NCI-H2171 (cell line): ENCODE measurements at places on chromosomes 7 and 10.
A peak's percentile ranks its signal among the peaks of the same experiment; 100 is the strongest.

DNA sequence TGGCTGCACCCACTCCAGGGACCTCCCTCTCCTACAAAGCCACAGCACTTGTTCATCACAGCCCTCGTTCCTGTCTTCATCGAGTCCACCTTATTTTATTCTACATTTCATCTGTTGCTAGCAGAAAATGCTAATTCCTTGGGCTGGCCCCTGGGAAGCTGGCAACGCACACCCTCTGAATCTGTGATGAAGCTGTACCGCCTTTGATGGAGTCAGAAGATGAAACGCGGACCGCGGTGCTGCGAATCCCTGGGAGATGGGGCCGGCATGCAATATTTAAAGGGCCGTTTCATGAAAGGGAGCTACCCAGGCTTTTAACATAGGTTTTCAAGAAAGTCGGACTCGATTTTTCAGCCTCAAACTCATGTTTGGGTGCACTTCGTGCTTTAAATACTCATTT, 88.5 kb downstream of the NPTX2 start:
- no peak for DNase-seq

DNA sequence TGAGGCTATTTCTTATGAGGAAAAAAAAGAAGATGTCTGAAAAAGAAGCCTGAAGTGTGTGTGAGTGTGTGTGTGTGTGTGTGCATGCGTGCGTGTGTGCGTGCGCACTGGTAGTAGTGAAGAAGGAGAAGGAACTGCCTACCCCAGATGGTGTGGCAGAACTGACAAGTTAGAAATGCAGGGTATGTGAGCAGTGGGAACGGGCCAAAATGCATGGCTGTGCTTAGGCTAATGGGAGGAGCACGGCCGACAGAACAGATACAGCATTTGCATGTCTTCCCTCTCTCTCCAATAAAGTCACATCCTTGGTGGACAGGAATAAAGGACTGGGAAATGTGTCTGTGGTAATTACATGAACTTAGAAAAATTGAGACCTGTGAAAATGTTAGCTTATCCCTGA, 94.3 kb downstream of the IDE start:
- no peak for DNase-seq

DNA sequence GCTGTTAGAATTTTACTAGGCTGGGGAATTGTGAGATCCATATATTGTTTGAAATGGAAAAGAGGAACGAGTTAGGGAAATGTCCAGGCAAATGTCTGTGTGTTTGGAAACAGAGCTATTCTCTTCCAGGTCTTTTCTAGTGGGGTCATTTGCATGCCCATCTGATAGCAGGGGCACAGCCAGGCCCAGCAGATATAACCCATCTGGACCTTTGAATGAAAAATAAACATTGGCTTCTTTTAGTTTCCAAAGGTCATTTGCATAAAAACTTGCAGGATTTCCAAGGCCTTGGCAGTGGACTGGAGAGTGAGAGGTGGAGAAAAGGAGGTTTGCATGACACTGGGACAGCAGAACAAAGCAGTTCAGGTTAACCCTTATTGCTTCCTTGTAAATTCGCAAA, 188.0 kb upstream of the GPR26 start:
- DNase-seq, result no peak

GRCh38 chr10:96292971-96293920, 11.0 kb upstream of the DNTT start:
- DNase-seq, result no peak

- no peak for DNase-seq
Measured at GRCh38 chr7:155947051-155947450, 134.8 kb upstream of the SHH start.

- no peak for DNase-seq
Measured at GRCh38 chr10:26378861-26379294, 59.3 kb upstream of the APBB1IP start.

DNA sequence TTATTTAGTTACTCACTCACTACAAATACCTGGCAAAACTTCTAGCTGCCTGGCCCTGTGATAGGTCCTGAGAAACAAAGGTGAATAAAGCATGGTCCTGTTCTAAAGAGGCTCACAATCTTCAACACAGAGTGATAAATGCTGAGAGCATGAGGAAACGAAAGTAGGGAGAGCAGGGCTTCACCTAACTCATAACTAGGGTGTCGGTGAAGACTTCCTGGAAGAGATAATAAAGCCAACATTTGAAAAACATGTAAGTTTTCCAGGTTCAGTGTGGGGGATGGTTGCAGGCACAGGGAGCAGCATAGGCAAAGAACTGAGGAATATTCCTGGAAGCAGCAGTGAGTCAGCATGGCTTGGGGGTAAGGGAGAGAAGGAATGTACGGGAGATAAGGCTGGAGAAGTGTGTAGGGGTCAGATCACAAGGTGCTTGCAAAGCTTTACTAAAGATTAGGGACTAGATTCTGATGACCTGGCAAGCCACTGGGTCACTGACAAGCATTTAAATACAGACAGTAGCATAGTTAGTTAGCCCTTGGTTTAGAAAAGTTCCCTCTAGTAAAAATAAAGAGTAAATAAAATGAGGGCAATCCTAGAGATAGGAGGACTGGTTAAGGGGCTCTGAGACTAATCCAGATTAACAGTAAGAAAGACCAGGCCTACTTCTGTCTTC, 5.1 kb downstream of the KEL start:
- no peak for DNase-seq

DNA sequence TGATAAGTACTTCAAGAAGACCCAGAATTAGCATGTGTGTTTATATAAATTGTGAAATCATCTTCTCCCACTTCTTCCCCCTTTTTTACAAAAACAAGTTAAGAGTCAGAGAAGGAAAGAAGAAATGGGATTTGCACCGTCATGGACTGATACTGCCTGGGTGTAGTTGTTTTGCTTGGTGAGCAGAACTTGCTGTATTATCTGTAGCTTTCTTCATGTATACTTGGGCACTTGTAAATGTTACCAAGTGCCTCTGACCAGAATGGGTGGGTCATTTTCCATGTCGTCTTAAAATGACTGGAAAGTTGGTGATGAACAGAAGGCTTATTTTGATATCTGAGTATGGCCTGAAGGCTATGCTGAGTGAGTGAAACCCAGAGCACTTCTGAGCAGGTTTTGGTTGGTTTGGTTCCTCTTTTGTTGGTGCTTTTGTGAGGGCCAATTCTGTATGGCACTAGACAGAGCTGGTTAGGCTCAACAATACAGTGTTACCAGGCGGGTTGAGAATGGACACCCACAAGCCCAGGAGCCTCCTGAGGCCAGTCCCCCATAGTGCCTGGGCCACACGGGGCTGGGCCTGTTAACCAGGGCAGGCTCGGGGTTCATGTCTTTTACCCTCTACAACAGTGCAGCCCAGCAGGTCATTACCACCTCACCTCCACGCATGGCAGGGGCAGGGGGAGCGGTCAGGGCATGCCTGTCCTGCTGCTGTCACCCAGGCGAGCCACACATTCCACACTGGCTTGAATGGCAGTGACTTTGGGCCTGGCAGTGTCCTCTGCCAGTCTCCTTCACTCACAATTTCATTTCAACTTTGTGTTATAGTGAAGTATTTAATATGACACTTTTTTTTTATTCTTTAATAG, 115.1 kb downstream of the CCNY start:
- no peak for DNase-seq

DNA sequence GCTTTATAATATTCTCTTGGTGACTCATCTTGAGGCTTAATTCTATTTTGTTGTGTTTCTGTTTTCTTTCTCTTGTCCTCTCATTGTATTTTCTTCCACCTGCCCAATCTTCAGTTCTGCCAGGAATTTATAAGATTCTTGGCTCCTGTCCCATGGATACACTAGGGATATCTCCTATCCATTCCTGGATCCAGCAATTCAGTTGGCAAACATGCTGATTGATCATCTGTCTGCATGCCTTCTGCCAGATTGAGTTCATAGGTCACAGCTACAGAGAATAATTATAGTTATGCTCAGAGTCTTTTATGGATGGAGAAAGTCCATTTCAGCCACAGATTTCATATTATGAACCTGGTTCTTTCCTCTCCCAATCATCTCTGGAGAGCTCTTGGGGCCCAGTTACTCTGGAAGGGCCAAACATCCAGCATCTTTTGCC, 140.4 kb upstream of the MAGI2 start:
- DNase-seq, result peak; percentile 80

DNA sequence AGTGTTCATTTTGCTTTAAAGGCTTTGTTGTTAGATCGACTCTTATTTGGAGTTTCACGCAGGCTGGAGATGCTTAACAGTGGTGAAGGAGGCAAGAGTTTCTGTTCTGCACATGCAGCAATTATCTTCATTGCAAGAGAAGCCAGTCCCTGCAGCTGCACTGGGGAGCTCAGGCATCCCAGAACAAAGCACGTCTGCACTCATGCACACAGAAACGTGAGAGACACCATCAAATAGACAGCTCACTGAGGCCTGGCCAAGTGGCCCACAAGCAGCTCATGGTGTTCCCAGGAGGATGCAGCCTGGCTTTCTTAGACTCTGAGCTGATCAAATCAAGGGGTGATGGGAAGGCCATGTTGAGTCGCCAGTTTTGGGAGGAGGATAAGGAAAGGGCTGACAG, 246.1 kb downstream of the CREB5 start:
- no peak for DNase-seq

- DNase-seq, result no peak
Measured at GRCh38 chr10:110817614-110818013, 54.1 kb upstream of the PDCD4 start.

GRCh38 chr7:123075838-123076467, 80.5 kb upstream of the TAS2R16 start:
- no peak for DNase-seq

DNA sequence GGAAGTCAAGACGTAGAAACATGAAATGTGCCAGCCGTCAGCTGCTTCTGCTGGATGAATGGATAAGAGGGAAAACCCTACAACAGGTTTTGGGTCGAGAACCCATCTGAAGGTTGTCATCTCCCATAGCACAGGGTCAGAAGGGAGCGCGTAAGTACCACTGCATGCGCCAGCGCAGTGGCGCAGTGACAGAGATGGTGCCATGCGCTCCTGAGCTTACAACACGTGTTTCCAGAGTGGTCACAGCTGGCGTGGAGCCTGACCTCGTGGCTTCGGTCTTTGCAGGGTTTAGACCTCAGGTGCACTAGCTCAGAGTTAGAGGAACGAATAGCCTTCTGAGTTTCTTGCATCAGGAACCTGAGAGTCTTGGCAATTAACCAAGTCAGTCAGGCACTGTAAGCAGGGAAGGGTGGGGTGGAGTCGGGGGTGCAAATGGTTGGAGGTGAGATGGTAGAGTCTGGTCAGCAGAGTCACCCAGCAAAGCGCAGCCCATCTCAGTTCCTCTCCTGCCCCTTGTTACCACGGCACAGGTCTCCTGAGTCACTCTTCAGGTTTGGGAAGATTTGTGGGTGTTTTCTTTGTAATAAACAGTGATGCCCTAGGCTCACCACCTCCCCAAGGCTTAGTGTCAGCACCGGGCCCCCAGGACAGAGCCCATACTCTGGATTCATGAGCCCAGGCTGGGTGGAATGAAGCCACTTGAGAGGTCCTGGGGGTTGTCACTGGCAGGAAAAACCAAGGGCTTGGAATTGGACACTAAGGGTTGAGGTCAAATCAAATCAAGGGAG, 84.1 kb upstream of the PPIF start:
- DNase-seq, result no peak

DNA sequence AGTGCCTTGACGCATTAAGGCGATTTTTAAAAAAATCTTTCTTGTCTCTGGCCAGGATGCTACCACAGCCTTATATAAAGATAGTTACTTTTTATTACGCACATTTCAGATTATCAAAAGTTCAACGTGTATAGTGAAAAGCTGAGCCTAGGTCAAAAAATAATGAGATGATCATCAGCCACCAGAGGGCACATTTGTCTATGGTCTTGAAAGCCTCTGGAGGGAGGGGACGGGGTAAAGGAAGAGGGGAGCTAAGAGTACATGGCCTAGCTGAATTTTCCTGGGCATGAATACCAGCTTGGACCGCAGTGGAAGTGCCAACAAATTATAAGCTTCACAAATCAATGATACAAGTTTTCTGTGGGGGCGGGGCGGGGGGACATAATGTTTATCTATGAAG, 285.9 kb upstream of the SMIM30 start:
- DNase-seq, result no peak

- no peak for DNase-seq
Measured at GRCh38 chr10:77505431-77506334, 131.9 kb downstream of the KCNMA1 start.

DNA sequence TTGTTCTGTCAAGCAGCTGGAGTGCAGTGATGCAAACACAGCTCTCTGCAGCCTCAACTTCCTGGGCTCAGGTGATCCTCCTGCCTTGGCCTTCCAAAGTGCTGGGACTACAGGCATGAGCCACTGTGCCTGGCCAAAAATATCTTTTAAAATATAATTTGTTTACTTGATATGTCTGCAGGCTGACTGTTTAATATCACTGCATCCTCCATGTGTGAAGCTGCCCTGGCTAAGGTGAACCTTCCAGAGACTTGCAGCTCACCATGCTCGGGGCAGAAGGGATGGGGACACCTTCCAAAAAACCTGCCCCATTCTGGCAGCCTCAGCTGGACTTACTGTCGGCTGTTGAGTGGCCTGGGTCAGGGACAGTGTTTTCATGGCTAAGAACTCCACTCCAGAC, 57.6 kb upstream of the DDC start:
- DNase-seq, result no peak

DNA sequence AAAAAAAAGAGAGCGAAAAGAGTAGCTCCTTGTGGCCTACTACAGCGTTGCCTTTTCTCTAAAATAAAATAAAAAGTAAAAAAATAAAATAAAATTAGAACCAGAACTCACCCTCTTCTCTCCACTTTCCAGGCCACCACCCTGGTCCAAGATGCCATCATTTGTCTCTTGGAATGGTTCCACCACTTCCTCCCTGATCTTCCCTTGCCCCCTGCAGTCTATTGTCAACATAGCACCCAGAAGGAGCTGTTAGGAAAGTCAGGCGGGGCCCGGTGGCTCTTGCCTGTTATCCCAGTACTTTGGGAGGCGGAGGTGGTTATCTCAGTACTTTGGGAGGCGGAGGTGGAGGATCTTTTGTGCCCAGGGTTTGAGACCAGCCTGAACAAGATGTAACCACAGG, 7.6 kb upstream of the GRID2IP start:
- DNase-seq, result peak; percentile 53

DNA sequence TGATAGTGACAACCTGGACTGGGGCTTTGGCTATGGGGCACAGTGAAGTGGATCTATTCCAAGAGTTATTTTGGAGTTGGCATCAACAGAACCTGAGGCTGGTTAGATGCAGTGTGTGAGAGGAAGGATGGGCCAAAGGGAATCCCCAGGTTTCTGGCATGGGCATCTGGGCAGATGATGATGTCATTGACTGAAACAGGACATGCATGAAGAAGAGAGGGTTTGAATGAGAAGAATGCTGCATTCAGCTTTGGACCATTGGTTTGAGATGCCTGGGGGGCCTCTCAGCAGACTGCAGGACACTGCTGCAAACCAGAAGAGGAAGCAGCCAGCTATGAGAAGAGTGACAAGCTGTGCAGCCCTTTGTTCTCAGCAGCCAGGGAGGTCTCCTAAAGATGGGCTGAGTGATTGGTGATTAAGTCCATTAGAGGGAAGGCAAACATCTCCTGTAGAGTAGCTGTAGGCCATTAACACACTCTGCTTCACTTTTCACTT, 23.1 kb upstream of the PIK3CG start:
- DNase-seq, result no peak

- no peak for DNase-seq
Measured at GRCh38 chr10:64116707-64117106, 595.5 kb downstream of the REEP3 start.

GRCh38 chr10:2650328-2650727, 417.0 kb upstream of the PFKP start:
- DNase-seq, result no peak

- DNase-seq, result no peak
Measured at GRCh38 chr7:71739520-71740173, 607.7 kb downstream of the GALNT17 start.

- DNase-seq, result no peak
Measured at GRCh38 chr7:142968229-142968628, 6.1 kb upstream of the KEL start.
